ENCODE measurements at places on chromosomes 3 and 15. TPM values are rescaled to one million over a fixed set of nuclear protein-coding genes. Genes with fewer than 3 reads are reported as not detected.

HTR3E gene
- not detected for total RNA-seq

SSR3 gene
- 340 TPM for total RNA-seq

MAGEL2 gene
- total RNA-seq: 0.95 TPM

GOLGA6L2 gene
- not detected for total RNA-seq

GOLGA8T gene
- total RNA-seq: not detected

CCR3 gene
- total RNA-seq: not detected

STRA6 gene
- total RNA-seq: not detected

PLCB2 gene
- total RNA-seq: 3.2 TPM

THBS1 gene
- 8.2 TPM for total RNA-seq

ARGFX gene
- total RNA-seq: not detected

GPR149 gene
- total RNA-seq: not detected

PAQR9 gene
- total RNA-seq: 0.05 TPM

GRM7 gene
- 0.66 TPM for total RNA-seq

PYGO1 gene
- 11.8 TPM for total RNA-seq

Data from SK-MEL-5 (cell line).